Stimulated activated CD4-positive, alpha-beta T cell treated with anti-CD3 and anti-CD28 coated beads, Interleukin-4, amount 100 ng/mL, for 4 hours (primary cell): ENCODE measurements at places on chromosomes 2 and 18.

GRCh38 chr2:9995059-9995458 is 43.6 kb downstream of the GRHL1 start:
- no peak for DNase-seq

GRCh38 chr2:37623406-37623805 is 48.0 kb downstream of the CDC42EP3 start:
- DNase-seq, result no peak

- DNase-seq, result no peak
These were observed 17.0 kb downstream of the SH3BP4 start for GRCh38 chr2:234968631-234969305.

GRCh38 chr2:101063352-101064124 is 61.4 kb downstream of the RPL31 start:
- no peak for DNase-seq

- DNase-seq, result no peak
These were observed 33.1 kb downstream of the FAM171B start for GRCh38 chr2:186726938-186727337.

- no peak for DNase-seq
These were observed 24.4 kb upstream of the ACKR3 start for GRCh38 chr2:236545248-236545658.

DNA sequence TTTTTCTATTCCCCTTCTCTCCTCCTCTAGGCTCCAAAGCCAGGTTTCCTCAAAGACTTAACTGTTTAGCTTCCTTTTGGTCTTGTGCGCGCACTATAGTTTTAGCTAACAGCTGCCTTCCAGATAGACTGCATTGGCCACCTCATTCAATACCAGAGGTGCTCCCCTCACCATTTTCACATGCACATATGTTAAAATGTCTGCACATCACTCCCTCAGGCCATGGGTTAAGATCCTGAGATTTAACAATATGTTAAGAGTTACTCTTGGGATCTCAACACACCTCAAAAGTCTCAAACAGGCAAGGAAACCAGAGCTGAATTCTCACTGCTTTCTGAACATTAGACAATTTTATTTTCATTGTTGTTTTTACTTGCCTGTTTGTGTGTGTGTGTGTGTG is 80.8 kb upstream of the MAP3K20 start:
- no peak for DNase-seq

DNA sequence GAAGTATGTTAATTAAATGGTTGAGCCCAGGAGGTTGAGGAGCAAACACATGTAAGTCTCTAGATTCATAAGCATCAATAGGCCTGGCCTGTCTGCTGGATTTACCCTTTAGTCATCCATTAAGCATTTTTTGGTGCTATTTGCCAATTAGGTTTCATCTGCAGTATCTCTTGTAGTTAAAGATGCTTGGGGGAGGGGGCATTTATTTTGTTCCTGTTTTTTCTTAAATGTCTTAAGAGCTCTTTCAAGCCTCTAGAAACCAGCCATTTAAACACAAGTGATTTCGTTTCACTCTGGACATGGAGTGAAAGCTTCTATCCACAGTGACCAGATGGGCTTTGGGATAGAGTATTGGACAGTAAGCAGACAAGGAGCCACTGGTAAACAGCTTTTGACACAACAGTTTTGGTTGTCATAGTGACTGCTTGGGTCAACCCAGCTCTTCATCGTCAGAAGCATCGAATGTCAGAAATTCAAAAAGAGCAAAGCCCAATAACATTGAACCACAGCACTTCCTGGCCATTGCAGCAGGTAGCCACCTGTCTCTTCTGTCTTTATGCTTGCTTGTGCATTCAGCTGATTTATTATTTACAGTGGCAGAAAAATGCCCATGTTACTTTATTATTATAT is 4.9 kb downstream of the QPCT start:
- DNase-seq, result no peak

DNA sequence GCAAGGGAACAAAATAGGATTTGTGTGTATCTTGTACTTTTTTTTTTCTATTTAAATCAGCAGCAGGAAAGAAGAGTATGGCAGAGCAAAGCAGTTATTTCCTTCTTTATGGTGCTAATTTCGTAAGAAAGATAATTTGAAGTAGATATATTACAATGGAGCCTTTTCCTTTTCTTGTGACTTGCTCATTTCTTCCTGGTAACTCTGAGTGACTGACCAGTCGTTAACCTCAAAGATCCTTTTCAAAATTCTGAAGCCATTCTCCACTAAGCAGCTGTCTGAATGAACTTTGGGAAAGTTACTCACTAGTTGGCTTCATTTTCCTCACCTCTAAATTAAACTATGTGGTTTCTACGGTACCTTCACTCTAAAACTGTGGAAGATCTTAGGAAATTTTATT is 24.6 kb downstream of the AFTPH start:
- no peak for DNase-seq

DNA sequence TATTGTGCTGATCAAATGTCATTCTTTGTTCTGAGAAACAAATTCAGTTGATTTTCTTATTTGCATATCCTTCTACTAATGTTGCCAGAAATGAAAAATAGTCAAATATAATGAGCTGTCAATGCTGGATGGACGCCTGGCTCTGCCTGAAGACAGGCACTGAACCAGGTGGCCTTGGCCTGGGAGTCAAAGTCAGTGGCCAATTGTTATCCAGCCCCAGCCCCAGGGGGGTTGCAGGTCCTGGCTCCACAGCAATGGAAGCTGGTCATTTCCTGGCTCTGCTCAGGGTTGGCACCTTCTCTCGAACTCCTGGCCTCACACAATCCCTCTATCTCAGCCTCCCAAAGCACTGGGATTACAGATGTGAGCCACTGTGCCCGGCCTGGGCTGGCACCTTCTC is 176.8 kb upstream of the GLI2 start:
- no peak for DNase-seq

DNA sequence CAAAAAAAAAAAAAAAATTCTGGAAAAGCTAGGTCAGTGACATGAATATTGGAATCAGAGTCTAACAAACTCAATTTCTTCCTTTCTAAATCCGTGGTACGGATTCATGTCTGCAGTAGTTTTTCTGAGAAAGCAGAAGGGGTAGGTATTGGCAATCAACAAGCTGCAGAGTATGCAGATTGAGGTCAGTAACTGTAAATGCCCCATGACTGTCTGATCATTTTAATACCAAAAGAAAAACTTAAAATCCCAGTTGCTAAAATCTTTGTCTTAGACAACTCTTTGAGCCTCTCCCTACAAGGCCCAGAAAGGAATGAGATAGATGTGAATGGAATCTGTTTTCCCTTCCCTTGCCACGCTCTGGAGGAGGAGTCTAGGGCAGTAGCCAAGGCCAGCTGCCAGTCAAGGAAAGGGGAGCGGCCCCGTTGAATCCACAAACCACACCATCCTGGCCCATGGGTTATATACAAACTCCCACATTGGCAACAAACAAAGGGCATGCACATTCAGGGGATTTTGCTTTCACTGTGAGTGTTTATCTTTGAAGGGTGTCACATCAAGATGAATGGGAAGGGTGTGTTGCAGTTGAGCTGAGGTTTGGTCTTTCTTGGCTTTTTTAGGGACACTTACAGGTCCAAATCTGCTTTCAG is 6.1 kb upstream of the CASP8 start:
- DNase-seq, result no peak

GRCh38 chr2:27356056-27356381 is 545 bp downstream of the GTF3C2 start:
- no peak for DNase-seq

GRCh38 chr2:118430510-118431164 is 342.4 kb downstream of the INSIG2 start:
- no peak for DNase-seq

DNA sequence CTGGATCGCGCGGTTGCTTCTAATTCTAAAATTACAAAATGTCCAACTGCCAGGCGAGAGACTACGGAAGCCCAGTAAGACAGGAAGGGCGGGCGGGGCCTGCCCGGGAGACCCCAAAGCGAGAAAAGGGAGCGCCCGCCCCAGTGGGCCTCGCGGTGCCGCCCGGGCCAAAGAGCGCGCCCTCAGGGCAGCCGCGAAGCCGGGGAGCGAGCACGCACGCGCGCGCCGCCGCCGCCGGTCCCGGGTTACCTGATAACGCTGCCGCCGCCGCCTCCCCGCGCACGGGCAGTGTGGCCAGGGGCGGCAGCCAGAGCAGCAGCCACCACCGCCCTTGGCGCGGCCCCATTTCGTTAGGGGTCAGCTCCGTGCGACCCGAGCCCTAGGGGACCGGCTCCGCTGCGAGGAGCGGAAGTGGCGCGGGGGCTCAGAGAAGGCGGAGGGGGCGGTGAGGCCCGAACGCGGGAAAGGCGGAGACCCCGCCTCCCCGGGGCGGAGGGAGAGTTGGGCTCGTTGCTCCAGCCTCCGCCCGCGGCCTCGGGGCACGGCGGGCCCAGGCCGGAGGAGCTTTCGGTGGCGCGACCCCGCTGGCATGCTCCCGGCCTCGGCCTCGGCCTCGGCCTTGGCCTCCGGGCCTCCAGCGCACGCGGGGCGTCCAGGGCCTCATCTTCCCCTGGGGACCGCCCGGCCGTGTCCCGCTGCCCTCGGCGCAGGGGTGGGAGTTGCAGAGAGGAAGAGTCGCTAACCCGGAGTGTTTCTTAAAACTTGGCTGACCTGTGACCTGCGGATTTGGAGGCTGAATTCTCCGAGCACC is at the start of gene NEMP2:
TSS of gene NEMP2 (minus strand) at position 413 of the 811 bp plus-strand sequence. CDS start at position 346, 67 bp downstream.
- DNase-seq, result peak; percentile 76

DNA sequence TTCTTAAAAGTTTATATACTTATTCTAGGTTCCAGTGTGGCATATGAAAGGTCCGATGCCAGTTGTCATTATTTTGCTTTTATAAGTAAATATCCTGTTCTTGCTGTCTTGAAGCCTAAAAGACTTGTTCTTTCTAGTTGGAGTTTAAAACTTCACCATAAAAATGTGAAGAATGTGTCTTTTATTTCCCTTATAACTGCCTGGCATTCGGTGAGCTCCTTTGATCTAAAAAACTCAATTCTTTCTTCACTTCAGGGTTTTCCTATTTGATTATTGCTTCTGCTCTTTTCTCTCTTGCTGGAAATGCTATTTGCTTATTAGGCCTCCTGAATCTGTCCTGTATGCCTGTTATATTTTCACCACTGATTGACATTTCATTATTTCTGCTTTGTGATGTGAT is 51.6 kb downstream of the TSPYL6 start:
- DNase-seq, result no peak

DNA sequence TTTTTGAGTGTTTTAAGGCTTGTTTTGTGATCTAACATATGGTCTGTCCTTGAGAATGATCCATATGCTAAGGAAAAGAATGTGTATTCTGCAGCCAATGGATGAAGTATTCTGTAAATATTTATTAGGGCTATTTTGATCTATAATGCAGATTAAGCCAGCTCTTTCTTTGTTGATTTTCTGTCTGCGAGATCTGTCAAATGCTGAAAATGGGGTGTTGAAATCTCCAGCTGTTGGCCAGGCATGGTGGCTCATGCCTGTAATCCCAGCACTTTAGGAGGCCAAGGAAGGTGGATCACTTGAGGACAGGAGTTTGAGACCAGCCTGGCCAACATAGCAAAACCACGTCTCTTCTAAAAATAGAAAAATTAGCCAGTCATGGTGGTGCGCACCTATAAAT is 132.7 kb downstream of the DIS3L2 start:
- DNase-seq, result no peak

DNA sequence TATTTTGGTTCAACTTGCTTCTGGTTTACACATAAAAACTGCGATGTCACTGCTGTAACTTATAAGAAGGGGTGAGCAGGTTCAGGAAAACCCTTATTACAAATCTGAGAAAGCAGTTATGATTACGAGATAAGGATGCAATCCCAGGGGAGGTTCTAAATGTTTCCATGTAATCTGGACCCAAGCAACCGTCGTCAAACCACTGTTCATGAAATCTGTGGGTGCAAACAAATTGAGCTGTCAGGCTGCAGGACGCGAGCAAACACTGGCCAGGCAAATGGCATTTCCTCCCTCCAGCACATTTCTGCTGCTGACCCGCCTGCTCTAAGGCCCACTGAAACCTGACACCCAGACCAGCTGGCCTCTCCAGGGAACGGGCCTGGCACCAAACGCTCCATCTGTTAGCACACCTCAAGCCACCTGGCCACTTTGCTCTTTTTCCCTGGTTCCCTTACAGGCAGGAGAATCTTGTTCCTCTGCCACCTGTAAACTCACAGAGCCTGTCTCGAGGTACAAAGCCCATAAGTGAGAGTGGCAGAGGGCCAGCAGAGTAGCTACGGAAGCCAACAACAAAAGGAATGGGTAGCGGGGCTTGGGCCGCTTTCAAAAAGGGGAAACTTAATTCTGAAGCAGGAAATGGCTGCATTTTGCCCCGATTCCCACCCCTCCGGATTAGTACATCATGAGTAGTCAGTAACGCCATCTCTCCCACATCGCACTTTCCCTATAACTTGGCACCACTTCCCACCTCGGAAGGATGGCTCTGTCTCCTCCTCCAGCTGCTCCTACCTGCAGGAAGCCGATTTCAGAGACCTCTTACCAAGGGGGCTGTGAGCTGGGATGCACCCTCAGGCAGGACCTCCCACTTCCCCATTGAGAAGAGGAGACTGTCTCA is 26.5 kb downstream of the CRACDL start:
- no peak for DNase-seq

GRCh38 chr18:36467614-36468013 is 170.1 kb downstream of the FHOD3 start:
- DNase-seq, result no peak

GRCh38 chr18:74457043-74457724 is at the start of gene DIPK1C:
Gene DIPK1C (minus strand): TSS chr18:74457308. CDS start chr18:74457259, 49 bp downstream.
- DNase-seq, result no peak

DNA sequence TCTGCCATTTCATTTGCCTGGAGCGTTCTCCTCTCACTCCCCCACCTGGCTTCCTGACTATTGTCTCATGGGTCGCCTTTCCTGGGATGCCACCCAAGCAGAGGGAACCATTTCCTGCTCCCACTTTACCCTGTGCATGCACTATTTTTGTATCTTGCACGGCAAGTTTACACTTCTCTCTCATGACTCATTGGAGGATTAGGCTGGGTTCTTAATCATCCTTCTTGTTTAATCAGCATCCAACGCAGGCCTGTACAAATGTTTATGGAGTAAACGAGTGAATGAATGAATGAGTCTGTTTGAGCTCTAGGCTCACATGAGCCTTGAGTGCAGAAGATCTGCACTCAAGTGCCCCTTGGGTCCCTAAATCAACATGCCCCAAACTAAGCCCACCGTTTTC is 3.8 kb upstream of the ARHGAP25 start:
- no peak for DNase-seq

GRCh38 chr2:176079831-176080539 is 3.8 kb downstream of the EVX2 start:
- no peak for DNase-seq

DNA sequence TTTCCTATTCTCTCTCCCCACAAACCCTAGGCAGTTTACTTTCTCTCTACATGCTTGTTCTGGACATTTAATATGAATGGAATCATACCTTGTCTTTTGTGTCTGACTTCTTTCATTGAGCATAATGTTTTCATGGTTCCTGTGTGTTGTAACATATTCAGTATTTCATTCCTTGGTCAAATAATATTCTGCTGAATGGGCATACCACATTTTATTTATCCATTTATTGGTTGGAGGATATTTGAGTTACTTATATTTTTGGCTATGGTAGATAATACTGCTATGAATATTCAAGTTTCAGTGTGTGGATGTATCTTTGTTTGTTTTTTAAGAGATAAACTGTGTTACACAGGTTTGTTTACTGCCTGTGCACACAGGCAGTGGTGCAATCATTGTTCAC is 9.0 kb downstream of the TWSG1 start:
- no peak for DNase-seq
